ENCODE measurements at places on chromosomes 5 and 9.

- DNase-seq, result no peak
Observed at GRCh38 chr5:94288937-94289336, 329.5 kb downstream of the KIAA0825 start.

- no peak for DNase-seq
Observed at GRCh38 chr9:113386571-113387393, 10.0 kb upstream of the HDHD3 start.

DNA sequence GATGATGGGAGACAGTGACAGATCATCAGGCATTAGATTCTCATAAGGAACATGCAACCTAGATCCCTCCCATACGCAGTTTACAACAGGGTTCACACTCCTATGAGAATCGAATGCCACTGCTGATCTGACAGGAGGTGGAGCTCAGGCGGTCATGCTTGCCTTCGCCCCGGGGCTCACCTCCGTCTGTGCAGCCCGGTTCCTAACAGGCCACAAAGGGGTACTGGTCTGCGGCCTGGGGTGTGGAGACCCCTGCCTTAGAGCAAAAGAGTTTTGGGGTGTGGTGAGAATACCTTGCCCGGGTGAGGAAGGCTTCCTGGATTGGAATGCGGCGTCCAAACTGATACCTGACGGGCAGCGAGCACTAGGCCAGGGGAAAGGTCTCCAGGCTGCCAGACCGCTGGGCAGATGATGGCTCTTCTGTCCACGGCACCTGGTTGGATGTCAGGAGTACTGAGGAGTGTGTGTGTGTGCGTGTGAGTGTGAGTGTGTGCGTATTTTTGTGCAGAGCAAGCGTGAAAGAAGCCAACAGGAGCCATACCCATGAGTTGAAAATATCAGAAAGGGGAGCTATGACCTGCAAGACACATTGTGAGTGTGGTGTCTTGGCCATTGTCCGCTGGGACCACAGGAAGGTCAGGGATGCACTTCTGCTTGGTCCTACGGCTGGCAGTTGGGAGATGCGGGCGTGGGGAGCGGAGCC, 55.4 kb downstream of the ACER2 start:
- DNase-seq, result no peak

DNA sequence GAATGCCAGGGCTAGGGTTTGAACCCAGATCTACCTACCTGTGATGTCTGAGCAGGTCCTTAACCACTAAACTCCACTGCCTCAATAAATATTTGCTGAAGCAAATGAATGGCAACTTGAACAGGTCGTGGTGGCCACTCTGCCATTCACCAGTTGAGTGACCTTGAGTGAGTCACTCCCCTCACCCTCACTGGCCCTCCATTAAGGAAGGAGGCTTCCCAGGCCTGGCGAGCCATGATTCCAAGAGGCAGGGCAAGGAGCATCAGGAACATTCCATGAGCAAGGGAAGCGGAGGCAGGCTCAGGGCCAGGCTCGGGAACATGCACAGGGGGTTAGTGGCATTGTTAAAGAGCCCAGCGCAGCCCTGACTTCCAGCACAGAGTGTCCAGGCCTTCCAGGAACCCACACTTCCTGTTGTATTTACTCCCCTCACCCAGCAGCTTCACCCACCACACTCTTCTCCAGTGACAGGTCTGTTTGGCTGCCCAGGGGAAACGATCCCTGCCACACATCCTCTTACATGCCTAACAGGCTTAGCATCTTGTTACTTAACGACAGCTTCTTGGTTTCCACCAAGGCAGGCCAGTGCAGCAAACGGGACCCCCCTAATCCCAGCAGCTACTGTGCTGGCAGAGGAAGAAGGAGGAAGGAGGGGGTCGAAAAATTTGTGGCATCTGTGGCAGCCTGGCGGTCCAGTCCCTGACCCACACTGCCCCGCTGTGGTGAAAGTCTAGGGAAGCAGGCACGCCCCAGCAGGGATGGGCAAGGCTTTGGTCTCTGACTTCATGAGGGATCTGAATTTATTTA, 43.7 kb upstream of the TTC1 start:
- peak; percentile 59 for DNase-seq

- DNase-seq, result peak; percentile 70
Observed at GRCh38 chr9:85741095-85741874, 469 bp downstream of the AGTPBP1 start.

DNA sequence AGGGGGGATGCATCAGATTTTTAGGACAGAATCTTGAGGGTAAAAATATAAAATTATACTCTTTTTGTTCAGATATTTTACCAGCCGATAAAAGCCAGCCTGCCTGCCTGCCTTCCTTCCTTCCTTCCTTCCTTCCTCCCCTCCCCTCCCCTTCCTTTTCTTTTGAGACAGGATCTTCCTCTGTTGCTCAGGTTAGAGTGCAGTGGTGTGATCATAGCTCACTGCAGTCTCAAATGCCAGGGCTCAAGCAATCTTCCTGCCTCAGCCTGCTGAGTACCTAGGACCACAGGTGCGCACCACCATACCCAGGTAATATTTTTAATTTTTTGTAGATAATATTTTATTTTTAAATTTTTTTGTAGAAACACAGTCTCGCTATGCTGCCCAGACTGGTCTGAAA, 330.0 kb downstream of the CCDC171 start:
- DNase-seq, result no peak

DNA sequence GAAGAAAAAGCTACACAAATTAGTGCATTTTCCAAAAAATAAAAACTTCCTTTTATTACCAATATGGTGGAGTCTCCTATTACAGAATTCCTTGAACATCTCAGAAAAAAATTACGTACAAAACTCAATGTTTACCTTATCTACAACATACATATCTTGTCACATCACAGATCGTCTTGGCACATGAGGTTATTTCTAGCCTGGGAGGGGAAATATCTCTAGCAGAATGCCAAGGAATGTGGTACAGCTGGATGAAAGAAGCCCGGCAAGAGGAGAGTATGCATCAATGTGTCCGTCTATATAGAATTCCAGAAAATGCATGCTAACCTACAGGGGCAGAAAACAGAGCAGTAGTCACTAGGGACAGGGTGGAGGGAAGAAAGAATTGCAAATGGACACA, 443.8 kb downstream of the ZSWIM6 start:
- DNase-seq, result no peak

GRCh38 chr5:119405419-119405818, 46.9 kb upstream of the HSD17B4 start:
- DNase-seq, result no peak

GRCh38 chr5:132471151-132471907, 19.2 kb downstream of the IRF1 start:
- no peak for DNase-seq

DNA sequence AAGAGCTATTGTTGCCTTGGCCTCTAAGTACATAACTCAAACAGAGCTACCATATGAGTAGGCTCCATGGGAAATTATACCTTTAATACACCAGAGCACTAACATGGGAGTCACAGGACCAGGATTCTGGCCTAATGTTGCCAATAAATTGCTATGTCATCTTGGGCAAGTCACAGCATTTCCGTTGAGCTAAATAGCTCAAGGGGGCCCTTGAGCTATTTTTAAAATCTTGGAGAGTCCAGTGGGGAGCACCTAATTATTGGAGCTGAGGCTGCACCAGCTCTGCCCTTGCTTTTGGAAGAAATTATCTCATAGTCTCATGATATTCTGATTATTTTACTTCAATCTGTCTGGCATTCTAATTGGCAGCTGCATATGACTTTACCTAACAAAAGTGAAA, 350.8 kb downstream of the ENC1 start:
- DNase-seq, result no peak

DNA sequence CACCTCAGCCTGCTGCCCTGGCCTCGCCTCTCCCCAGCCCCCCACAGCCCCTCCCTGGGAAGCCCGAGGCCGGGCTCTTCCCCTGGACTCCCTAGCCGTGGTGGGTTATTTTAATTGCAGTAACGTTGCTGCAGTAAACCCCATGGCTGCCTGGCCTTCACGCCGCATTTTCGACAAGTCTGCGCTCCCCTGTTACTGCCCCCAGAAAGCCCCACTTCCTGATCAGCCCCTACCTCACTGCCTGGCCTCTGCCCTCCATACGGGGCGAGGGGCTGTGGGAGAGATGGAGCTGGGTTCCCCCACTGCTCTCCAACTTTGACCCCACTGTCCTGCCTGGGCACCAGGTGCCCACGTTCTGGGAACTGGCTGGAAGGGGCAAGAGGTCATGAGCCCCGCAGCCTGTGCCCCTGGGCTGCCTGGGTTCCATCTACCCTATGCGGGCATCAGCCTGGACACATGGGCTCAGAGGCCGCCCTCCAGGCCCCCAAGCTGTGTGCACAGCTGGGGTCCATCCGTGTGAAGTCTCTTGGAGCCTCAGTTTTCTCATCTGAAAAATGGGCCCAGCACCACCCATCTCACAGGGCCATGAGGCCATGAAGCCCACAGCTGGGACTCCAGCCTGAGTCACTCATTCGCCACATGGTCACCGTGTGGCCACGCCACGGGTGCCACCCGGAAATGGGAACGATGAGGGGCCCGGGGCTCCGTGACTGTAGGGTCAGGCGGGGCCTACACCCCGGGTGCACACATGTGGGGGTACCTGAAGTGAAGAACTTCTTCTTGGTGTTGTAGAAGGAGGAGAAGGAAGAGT, 11.5 kb downstream of the EGFL7 start:
- DNase-seq, result no peak

GRCh38 chr9:110994771-110995241, 43.5 kb downstream of the LPAR1 start:
- peak; percentile 13 for DNase-seq

DNA sequence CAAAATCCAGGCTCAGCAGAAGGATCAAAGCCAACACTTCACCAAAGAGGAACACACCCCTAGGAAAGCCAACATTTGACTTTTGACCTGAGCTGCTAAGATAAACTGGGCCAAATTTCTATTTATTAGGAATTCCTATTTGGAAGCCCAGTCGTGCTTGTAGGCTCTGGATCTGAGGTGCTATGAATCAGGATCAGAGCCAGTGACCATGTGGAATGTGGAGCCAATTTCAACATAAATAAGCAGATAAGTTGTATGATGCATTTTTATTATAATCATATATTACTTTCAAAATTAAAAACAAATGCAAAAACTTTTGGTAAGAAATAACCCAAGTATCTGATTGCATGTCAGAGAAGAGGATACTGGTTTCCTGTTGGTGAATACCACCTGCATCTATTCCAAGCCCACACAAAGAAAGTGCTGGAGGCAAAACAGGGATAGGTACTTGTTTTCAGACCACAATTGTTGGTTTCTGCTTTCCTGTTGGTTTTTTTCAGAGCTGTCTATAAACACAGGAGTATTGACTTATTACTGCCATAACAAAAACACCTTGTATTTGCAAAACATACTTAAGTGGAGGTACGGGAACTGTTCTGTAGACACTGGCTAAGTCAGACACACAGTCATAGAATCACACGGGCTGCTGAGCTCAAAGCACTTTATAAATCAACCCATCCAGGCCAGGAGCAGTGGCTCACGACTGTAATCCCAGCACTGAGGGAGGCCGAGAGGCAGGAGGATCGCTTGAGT, 52.8 kb downstream of the ARL15 start:
- no peak for DNase-seq

DNA sequence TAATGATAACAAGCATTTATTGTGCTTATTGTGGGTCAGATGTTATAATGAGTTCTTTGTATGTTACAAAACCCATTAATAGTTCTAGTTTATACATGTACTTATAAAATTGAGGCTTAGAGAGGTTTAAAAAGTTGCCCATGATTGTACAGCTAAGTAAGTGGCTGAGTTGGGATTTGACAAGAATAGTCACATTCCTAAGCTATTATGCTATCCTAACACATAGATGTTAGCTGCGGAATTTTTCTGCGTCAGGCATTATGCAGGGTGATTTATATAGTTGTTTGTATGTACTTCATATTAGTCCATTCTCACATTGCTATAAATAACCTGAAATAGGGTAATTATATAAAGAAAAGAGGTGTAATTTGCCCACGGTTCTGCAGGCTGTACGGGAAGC, 12.5 kb downstream of the COMMD10 start:
- no peak for DNase-seq

GRCh38 chr5:72624641-72625236, 117.5 kb upstream of the ZNF366 start:
- DNase-seq, result no peak

- DNase-seq, result no peak
Observed at GRCh38 chr9:113223963-113224362, 2.6 kb downstream of the SLC31A1 start.

DNA sequence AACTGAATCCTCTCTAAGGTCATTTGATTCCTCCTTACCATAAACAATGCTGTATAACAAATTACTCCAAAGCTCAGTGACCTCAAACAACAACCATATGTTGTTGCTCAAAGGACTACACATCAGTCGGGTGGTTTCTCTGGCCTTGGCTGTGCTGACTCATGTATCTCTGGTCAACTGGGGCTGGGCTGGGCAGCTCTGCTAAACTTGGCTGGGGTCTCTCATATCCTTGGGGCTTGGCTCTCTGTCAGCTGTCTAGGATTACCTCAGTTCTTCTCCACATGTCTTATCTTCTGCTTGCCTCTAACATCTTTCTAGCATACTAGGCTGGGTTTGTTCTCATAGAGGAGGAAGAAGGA, 86.4 kb downstream of the GALNT10 start:
- DNase-seq, result no peak

DNA sequence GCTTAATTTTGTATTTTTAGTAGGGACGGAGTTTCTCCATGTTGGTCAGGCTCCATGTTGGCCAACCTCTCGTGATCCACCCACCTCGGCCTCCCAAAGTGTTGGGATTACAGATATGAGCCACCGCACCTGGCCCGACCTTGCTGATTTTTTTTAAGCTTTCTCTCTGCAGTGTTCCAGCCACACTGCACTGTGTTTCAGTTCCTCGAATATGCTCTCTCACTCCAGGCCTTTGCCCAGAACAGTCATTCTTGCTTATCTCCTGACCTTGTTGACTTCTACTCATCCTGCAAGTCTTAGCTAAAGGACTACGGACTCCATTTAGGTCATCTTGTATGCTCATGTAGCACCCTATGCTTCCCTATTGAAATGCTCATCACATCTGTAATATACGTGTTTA, 3.3 kb downstream of the SNAPC3 start:
- no peak for DNase-seq

DNA sequence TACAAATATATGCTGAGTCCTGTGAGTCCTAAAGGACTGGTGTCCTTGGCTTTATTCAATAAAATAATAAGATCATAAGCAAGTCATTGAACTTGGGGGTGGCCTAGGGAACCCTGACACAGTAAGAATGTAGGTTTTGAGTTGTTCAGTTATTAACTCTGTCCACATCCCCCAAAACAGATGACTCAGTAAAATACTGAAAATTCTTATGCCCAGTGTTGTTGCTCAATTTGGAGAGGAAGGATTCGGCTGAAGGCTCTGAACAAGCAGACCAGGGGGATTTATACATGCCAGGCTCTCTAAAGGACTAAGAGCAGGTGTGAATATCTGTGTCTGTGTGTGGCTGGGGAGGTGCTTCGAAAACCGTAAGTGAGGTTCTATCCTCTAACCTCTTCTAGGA, 173.7 kb downstream of the RMI1 start:
- no peak for DNase-seq

- no peak for DNase-seq
Observed at GRCh38 chr9:107153336-107153735, 129.7 kb upstream of the RAD23B start.

DNA sequence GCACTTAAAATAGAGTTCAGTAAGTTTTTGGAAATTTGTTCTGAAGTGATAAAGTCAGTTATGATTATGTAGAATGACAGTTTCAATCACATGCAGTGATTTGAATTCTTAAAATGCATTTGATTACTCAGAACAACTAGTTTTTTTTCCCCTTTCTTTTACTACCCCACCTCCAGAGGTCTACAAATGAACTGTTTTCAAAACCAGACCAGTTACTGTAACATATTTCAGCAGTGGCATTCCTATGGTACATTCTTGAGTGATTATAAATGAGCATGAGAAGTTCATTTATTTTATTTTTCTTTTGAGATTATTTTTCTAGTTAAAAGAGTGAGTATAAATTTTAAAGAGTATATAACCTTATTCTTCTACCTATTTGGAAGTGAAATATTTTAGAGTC, 71.6 kb downstream of the NNT start:
- no peak for DNase-seq

All from NAMALWA (cell line).